ENCODE measurements at places on chromosomes 12 and 14.
A peak's percentile ranks its signal among the peaks of the same experiment; 100 is the strongest.

GRCh38 chr14:51849097-51849496 is 11.3 kb upstream of the GNG2 start:
- no peak for DNase-seq

GRCh38 chr12:6948873-6949594 is 2.1 kb upstream of the PTPN6 start:
- no peak for DNase-seq

DNA sequence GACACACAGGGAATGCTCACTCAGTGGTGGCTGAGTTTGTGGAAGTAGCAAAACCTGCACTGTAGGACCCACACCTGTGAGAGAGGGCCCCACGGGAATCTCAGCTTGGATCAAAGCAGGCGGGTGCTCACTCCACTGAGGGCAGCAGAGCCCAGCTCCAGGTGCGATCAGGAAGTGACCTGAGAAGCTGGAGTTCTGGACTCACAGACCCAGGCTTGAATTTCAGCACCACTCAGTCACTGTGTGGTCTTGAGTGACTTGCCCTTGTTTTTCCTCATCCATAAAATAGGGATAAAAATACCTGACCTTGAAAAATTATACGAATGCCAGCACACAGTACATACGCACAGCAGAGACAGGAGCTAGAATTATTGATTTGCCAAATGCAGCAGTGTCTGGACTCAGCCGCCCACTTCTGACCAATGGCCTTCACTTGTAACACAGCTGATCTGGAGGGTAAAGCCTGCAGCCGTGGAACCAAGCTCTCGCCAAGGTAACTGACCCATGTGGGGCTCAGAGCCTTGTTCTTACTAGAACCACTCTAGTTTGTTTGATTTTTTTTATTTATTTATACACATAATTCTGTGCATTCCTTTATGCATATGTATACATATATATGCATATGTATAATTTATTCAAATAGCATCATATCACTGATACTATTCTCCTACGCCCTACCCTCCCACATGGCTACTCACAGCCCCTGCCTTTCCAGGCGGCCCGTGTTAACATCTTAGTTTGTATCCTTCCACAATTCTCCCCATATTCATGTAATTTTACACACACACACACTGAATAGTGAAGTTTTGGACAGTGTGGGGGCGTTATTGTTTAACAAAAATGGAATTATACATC is 53.9 kb downstream of the DPF3 start:
- DNase-seq: no peak

- DNase-seq: no peak
These were observed 2.6 kb downstream of the LTB4R start for GRCh38 chr14:24313913-24314312.

- peak; percentile 69 for DNase-seq
These were observed 89.2 kb downstream of the PDZRN4 start for GRCh38 chr12:41277100-41277945.

GRCh38 chr14:23195552-23196101 is 12.2 kb upstream of the SLC7A8 start:
- DNase-seq: no peak

DNA sequence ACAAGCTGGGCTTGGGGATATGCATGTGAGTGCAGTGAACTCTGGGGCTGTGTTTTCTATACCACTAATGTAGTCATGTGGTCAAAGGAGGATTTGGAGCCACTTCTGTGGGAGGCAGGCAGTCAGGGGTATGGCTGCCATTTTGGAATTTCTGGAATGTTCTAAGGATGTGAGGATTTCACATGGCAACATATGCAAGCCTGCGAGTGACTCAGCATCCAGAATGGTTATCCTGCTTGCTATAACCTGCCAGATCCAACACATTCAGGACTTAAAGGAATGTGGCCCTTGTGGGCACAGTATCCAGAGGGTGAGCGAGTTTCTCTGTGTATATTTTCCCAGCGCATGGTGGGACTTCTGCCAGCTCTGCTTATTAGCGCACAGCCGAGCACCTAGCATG is 249.2 kb upstream of the PWP1 start:
- peak; percentile 68 for DNase-seq

DNA sequence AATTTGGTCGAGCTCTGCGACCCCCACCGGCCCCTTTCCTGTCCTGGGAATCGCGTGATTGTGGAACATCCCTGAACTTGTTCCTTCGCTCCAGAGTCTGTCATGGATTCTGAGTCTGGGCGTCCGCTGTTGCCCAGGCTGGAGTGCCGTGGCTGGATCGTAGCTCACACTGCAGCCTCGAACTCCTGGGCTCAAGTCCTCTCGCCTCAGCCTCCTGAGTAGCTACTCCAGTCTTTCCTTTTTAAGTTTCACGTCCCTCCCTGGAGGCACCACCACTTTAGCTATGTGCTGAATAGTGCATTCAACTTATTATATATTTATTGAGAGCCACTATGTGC is 698 bp downstream of the ACOT6 start:
- no peak for DNase-seq

DNA sequence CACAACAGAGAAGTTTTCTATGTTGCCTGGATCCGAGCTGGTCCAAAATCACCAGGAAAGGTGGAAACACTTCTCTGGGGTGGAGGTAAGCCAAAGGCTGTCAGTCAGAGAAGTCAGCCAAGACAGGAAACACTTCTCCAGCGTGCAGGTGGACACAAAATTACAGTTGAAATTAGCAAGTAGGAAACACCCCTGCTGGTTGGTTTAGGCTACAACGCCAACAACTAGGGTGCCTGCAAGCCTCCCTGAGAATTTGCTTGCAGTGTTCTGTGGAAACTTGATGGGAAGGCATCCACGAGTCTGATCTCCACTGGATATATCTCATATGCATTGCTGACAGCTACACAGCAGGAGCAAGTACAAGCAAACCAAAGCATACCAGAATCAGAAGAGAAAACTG is 600.5 kb downstream of the RERGL start:
- no peak for DNase-seq

DNA sequence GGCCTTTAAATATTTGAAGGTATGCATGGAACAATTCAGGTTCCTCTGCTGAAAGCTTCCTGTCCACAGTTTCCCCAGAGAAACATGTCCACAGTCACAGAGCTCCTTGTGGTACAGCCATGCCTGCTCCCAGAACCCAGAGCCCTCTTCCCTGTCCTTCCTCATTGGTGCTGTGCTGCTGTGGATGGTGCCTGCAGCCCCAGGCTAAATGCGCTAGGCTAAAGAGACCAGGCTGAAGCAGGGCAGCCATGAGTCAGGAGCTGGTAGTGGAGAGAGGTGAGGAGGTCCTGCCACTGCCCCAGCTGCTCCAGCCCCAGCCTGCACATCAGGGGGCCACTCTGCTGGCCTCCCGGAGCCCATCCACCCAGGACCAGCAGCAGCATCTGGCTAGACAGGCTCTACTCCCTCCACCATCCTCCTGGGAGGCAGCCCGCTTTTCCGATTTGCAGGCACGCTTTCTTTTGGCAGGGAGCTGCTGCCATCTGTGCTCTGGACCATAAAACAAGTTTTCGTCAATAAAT is 65.4 kb upstream of the DDX11 start:
- no peak for DNase-seq

GRCh38 chr12:84038242-84038641 is 874.4 kb downstream of the SLC6A15 start:
- DNase-seq: no peak

DNA sequence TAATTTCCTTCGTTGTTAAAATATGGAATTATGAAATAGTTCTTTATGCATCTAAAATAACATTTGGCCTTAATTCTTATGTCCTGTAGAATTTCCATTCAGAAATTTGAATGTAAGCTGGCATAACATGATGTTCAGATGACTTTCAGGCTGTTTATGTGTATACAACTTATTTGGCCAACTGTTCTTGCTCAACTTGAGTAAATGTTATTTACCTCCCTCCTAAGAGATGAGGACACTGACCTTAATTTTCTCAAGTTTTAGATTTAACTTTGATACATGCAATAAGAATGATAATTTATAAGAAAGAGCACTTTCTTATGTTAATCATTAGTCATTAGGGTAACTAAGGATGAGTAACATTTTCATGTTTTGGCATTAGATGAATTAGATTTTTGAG is 365.4 kb downstream of the AEBP2 start:
- DNase-seq: no peak

- no peak for DNase-seq
These were observed 33.7 kb downstream of the P2RX7 start for GRCh38 chr12:121166356-121166755.

DNA sequence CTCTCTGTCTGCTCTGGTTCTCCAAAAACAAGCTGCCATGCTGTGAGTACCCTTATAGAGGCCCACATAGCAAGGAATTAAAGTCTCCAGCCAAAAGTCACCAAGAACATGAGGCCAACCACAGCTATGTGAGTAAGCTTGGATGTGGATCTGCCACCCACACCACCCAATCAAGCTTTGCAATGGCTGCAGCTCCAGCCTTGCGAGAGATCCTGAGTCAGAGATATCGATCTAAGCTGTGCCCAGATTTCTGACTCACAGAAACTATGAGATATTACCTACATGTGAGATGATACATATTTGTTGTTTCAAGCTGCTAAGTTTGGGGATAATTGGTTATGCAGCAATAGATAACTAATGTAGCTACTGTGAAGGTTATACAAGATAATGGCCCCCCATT is 15.5 kb upstream of the TMEM233 start:
- DNase-seq: no peak

DNA sequence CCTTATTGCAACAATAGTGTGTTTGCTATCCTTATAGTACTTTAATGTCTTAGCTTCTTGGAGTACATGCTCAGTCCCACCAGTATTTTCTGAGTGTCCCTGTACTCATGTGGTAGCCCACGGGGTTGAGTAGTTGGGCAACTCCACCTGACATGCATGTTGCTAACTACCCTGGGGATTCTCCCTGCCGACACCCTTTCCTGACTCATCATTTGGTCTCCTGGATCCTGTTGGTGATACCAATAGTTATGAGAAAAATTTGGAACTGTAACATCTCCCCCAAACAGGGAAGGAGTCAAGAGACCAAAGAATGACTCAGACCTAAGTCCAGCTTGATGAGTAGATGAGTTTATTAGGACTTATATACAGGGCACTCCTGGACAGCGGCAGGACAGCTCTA is 101.6 kb downstream of the BRMS1L start:
- DNase-seq: no peak

DNA sequence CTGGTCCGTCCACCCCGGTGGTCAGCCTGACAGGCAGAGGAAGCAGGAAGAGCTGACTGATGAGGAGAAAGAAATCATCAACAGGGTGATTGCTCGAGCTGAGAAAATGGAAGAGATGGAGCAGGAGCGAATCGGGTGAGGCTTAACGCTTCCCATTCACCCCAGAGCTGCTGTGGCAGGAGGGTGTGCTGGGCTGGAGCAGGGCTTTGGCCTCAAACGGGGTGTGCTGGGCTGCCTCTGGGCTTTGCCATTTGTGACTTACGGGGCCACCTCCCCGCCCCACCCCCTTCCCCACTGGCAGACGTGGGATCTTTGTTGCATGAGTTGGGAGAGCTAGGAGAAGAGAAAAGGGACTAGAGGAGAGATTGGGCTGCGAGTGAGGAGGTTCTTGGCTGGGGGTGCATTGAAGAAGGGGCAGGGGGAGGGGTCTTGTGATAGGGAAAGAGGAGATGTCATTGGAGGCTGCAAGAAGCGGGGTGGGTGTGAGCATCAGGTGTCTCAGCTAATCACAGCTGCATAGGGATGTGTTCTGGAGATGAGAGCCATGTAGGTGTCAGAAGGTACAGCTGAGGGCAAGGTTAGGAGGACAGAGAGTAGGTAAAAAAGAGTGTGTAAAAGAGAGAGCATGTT is 56.3 kb downstream of the RPH3A start:
- no peak for DNase-seq

DNA sequence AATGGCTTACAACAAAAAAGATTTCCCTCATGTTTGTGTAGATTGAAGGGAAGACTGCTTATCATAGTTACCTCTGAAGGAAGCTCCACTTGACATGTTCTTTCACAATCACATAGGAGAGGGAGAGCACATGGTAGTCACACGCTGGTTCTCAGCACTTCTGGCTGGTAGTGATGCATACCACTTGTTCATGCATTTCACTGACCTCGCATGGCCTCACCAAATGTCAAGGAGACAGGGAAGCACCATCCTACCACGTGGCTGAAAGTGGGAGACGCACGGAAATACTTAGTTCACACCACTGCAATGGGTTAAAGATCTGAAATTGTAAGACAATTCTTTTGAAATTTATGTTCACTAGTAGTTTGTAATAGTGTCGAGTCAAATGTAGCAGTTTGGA is 74.0 kb downstream of the PDE3A start:
- no peak for DNase-seq

- no peak for DNase-seq
These were observed 3.8 kb upstream of the RPAP3 start for GRCh38 chr12:47709671-47710070.

- peak; percentile 58 for DNase-seq
These were observed 36.1 kb upstream of the ANKRD9 start for GRCh38 chr14:102545461-102546265.

- no peak for DNase-seq
These were observed 190.6 kb downstream of the VRK1 start for GRCh38 chr14:96987771-96988170.

DNA sequence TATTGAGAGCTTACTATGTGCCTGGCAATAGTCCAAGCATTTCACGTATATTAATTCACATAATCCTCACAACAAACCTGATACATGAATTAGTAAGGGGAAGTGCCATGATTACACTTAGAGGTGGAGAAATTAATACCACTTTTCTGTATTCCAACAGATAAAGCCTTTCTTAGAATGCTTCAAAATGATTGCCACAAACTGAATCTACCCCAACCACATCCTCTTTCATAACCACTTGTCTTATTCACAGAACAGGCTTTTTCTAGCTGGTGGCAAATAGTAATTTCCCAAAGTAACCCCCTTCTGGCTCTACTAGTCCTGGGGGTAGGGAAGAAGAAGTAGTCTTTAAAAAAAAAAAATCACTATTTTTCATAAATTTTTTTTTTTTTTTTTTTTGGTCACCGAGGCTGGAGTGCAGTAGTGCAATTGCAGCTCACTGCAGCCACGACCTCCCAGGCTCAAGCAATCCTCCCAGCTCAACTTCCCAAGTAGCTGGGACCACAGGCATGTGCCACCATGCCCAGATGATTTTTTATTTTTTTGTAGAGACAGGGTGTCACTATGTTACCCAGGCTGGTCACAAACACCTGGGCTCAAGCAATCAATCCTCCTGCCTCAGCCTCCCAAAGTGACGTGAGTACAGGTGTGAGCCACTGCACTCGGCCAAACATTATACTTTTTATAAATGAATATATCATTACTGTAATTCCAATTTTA is 59.0 kb upstream of the ARID2 start:
- no peak for DNase-seq

DNA sequence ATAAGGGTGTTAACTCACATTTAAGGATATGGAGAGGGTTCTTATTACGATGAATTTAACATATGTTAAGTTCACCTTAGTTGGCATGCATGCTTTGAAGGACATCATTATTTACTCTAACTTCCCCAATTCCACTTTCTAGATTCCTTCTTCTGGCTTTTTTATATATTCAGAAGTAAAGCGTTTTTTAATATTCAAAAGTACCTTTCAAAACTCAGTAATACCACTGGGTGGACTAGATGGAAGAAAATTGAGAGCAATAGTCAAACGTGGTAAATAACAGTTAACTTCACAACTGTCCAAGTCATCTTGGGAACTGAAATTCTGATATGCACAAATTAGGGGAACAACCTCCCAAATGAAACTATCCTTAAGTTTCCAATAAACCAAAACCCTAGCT is 9.1 kb downstream of the SINHCAF start:
- no peak for DNase-seq

- peak; percentile 23 for DNase-seq
These were observed 34.8 kb downstream of the FBXO21 start for GRCh38 chr12:117155278-117156060.

GRCh38 chr14:103161054-103161397 is 37.8 kb downstream of the TNFAIP2 start:
- DNase-seq: no peak
